ENCODE measurements at places on chromosomes 5 and 9.

GRCh38 chr5:96412868-96413449, 20.1 kb downstream of the PCSK1 start:
- no peak for DNase-seq

DNA sequence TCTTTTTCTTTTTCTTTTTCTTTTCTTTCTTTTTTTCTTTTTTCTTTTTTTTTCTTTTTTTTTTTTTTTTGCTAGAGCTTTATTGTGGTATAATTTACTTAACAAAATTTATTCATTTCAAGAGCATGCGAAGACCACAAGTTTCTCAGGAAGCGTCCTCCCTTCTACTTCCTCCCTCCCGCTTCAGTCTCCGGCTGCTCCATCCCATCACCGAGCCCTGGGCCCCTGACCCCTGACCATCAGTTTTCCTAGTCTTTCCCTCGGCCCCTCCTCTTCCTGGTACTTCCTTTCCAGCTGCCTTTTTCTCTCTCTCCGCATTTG, 34.7 kb downstream of the C9orf152 start:
- no peak for DNase-seq

- DNase-seq, result no peak
Observed at GRCh38 chr9:125996791-125997190, 249.6 kb downstream of the PBX3 start.

DNA sequence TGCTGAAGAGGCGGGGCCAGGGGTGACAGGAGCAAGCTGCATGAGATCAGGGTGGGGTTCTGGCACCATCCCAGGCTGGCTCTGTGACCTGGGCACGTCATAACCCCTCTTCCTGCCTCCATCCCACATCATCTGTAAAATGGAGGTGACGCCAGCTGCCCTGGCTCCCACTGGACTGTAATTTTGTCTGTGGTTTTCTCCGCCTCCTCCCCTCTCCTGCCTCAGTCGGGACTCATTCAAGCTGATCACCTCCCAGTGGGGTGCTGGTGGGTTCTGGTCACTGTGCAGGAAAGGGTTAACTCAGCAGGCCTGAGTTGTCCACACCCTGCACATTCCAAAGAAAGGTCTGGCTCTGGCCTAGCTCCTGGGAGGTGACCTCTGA, 128.2 kb downstream of the RXRA start:
- no peak for DNase-seq

DNA sequence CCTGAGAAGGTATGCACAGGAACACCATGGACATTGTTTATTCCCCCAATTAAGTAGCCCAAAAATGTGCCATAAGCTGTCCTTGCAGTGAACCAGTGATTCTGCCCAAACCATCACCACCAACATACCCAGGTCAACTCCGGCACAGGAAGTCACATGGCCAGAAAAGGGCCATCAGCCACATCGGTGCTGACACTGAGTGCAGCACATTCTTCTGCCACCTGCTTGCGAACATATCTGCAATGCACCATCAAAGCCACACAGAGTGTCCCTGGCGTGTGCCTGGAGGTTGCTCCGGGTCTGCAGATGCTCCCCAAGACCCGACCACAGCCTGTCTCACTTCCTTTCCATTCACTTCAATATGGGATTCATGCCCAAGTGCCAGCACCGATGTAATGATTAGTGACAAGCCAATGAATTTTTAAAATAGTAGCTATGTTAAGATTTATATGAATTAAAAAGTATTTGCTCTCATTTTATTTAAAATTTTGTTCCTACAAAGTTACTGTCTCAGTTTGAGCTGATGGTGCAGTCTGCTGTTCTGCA, 37.6 kb downstream of the SYK start:
- DNase-seq, result no peak

DNA sequence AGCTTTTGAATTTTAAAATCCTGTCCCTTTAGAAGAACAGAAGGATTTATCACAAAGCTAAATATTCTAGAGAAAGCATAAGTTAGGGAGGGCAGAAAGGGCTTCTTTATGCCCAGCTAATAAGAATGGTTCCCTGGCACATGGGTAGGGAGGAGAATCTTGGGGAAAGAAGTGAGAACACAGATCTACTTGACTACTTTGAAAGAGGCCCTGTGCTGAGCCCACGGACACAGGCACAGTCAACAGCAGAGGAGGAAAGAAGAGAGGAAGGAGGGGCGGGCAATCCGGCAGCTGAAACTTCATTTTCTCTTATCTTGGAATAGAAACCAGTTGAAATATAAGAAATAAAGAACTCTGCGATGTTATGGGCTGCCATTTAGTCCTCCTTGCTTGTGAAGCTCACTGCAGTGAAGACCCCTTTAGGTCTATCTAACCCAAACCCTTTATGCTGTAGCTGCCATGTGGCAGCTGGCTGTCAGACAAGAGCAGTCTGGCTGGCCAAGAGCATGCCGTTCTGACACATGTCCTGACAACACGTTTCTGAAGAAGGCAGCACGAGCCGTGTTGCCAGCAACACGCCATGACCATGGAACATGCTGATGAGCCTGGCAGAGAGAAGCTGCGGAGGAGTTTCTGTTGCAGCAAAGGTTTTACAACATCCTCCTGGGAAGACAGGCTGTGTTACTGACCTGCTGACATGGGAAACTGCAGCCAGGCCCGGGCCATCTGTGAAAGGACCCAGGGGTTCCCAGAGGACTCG, 34.2 kb downstream of the ABLIM3 start:
- no peak for DNase-seq

- no peak for DNase-seq
Observed at GRCh38 chr5:173851595-173852243, 36.4 kb upstream of the CPEB4 start.

- DNase-seq, result no peak
Observed at GRCh38 chr5:149938279-149938678, 6.3 kb downstream of the PDE6A start.

GRCh38 chr5:95857185-95857945, 34.8 kb upstream of the GLRX start:
- DNase-seq, result no peak

DNA sequence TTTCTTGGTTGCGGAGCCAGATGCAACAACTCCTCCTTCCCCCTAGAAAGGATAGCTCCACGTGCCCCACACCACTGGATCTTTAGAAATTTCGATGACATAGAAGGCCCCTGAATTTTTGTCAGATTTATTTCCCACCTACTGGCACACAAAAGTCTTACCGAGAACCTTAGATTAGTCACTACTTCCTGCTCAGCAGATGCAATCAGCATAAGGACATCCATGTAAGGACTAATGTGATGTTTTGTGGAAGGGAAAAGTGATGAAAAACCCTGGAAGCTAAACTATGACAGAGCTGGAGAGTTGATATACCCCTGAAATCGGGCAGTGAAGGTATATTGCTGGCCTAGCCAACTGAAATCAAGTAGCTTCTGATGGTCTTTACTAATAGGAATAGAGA, 125.5 kb upstream of the NFIL3 start:
- no peak for DNase-seq

DNA sequence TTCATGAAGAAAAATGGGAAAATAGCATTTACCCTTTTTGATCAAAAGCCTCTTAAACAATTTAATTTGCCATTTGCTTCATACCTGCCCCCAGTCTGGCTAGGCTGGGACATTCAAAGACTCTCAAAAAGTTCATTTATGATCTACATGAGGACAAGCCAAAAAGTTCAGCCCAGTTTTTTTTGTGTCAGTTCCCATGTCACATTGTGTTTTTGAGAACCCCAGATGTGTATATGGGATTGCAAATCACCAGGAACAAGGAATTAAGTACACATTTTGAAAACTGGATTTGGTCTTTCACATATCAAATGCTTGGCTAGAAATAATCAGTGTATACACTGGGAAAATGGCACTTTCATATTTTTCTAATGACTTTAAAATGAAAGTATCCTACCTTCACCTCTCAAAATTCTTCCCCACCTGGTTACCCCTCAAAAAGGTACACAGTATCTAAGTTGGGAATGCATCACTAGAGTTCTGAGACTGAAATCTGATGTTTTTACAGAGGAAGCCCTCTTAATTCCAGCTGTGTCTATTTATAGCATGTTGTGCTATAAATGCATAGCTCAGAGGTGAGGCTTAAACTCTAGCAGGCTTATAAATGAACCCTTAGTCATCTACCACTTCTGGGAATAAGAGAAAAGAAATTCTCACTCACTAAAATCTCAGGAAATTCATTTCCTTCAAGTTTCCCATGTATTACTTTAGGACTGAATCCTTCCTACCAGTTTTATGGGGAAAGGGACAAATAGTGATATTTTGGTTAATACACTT, 9.3 kb downstream of the STOM start:
- DNase-seq, result no peak

DNA sequence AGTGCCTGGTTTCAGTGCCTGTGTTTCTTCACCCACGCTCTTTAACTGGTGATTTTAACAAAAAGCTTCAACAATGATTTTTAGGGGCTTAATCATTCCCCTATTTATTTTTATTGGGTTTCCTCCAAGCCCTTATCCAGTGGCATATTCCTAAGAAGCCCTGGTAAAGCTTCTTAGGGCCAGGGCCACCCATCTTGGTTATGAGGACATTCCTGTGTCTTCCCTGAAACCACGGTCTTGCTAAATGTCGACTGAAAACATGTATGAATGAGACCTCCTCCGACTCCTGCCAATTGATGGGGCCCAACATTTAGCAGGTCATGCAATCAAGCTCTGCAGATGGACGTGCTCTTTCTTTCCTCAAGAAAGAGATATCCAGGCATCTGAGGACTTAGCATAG, 13.7 kb upstream of the CARTPT start:
- no peak for DNase-seq

DNA sequence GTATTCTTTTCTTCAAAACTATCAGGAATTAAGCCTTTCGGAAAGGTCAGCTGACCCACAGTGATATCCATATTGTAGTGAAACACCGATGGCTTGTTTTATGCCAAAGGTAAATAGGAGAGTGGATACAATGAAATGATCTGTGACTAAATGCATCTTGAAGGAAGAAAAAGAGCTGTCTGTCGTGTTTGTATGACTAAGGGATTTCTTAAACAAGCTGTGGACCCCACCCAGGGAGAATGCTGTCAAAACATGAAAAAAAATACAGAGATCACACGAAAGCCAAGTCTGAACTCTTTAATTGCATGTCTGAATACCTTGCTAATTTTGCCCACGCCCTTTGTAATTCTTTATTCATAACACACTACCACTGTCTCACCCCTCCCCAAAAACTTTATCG, 286.4 kb upstream of the WWC1 start:
- no peak for DNase-seq

- no peak for DNase-seq
Observed at GRCh38 chr5:62578540-62578939, at the start of gene LRRC70. Gene LRRC70, plus strand, starts transcription at chr5:62578819. Its CDS starts 620 bp downstream, at chr5:62579439.

- DNase-seq, result no peak
Observed at GRCh38 chr9:121447321-121447834, 52.3 kb downstream of the GGTA1 start.

GRCh38 chr5:54307583-54307982, 2.8 kb downstream of the ARL15 start:
- no peak for DNase-seq

GRCh38 chr5:4572311-4573100, 567.6 kb upstream of the ADAMTS16 start:
- DNase-seq, result no peak

DNA sequence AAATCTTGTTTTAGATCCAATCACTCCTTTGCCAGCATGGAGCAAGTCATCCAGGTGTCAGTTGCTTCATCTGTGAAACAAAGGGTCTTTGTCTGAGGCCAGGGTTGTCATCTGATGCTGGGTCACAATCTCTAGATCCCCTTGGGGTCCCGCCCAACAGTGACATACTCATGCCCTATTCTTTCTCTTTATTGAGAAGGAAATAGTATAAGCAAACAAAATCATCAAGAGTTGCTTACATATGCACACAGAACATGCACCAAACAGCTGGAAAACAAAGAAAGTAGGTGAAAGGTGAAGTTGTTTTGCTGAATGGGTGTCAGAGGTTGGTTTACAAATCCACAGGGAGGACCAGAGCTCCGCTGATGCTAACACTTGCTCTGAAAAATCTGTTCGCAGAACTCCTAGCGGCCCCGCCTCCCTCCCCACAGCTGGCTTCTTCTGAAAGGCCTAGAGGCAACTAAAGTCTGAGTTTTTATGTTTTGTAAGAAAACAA, 106.1 kb upstream of the SLC44A1 start:
- DNase-seq, result no peak

DNA sequence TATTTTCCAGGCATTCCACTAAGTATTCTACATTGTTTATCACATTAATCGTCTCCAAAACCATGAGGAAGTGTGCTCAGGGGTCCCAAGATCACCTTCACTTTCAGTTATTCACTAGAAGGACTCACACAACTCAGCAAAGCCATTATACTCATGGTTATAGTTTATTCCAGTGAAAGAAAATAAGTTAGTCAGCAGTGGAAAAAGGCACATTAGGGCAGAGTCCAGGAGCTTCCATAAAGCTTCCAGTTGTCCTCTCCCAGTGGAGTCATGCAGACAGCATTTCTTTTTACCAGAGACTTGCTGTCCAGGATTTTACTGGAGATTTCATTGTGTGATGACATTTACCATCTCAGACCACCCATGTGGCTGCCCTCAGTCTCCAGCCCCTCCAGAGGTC, 51.5 kb downstream of the SH3RF2 start:
- DNase-seq, result no peak

DNA sequence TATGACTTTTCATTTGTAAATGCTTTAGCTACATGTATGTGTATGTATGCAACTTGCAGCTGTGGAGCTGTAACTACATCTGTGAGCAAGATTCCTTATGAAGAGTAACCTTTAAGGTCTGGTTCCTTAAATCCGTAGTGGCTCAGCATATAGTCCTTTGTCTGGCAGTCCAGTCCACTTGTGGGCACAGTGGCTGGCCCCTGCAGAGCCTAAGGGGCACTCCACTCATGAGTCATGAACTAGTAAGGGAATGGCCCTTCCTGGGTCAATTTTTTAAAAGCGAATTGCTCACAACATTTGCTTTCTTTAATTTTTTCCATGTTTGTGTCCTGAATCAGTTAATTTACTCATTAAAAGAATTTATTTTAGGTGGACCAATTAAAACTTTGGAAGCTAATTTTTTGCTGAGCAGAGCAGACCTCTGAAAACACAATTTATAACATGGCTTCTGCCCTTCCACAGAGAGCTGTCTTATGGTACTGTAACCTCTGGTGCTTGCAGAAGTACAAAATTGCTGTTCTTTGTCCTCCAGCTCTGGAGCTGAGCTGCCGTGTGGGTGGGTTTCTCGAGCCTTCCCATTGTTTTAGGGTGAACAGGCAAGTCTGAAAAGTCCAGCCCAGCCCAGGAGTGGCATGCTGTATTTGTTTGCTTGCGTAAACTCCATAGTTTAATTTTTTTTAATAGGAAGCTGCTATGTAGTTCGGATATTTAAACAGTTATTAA, 110.1 kb downstream of the MVB12B start:
- no peak for DNase-seq

GRCh38 chr5:161507591-161507990, 38.9 kb downstream of the GABRB2 start:
- no peak for DNase-seq

DNA sequence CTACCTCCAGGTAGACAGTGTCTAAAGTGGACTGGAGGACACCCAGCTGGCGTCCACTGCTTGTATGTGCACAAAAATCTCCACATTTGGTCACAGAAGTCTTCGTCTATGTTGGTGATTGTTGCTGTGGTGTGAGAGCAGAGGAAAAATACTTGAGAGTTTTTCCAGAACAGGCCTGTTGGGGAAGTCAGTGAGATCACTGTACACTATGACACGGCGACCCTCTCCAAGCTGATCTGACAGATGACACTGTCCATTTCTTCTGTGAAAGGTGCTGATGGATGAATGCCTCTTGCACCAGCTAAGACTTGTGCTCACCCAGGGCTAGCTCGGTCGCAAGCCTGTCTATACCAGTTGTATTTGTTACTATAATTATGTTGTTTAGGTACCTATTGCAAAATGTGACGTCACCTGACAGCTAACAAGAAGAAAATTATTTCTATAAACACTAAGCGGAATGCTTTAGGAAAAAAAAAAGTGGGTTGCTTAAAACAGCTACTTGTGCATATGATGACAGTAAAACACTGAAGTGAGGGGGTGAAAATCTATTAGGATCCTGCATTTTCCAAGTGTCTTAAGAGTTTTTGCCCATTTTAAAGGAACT, 142.3 kb downstream of the ROR2 start:
- DNase-seq, result no peak
